Activated CD4-positive, alpha-beta T cell treated with anti-CD3 and anti-CD28 coated beads for 1 hour (primary cell): ENCODE measurements at places on chromosomes 5 and 9.

- DNase-seq: no peak
Measured at GRCh38 chr5:91106842-91107511, 276.1 kb downstream of the ARRDC3 start.

GRCh38 chr5:144356489-144356888 lies 185.8 kb downstream of the KCTD16 start:
- no peak for DNase-seq

DNA sequence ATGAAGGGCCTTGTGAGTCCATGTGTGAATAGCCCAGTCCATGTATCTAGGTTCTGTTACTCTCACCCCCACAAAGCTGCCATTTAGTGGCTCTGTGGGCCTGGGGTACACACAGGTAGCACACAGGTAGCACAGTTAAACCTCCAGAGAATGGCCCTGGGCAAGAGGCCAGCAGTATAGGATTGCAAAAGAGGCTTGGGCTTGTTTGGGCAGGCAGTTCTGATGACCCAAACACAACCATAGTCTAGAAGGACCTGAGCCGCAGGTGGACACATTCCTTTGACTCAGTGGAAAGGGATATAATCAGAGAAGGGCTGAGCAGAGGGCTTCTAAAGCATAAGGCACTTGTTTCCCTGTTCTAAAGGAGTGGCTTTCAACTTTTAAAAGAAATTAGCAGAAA lies 326.8 kb upstream of the SGCD start:
- no peak for DNase-seq

DNA sequence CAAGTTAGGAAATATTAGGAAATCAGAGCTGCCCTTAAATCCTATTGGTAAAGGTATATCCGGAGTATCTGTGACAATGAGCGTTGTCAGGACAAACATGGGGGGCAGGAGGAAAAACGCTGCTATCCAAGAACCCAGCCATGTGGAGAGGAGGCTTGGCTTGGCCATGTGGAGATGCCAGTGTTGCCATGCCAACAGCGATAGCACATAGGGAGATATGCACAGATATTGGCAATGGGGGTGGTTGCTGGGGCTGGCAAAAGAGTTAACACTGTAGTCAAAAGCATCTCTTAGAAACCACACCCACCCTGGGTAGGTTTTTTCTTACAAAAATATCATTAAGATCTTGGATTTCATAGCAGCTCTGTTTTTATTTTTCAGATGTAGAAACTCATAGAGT lies 106.4 kb upstream of the ASTN2 start:
- DNase-seq: no peak

- DNase-seq: no peak
Measured at GRCh38 chr5:138528208-138528607, 14.8 kb downstream of the ETF1 start.

GRCh38 chr5:173229966-173230689 lies 4.9 kb downstream of the NKX2-5 start:
- DNase-seq: no peak
